ENCODE measurements at places on chromosomes 6 and 20.

GRCh38 chr20:52446421-52447224 lies 255.0 kb upstream of the ZFP64 start:
- DNase-seq, result no peak

DNA sequence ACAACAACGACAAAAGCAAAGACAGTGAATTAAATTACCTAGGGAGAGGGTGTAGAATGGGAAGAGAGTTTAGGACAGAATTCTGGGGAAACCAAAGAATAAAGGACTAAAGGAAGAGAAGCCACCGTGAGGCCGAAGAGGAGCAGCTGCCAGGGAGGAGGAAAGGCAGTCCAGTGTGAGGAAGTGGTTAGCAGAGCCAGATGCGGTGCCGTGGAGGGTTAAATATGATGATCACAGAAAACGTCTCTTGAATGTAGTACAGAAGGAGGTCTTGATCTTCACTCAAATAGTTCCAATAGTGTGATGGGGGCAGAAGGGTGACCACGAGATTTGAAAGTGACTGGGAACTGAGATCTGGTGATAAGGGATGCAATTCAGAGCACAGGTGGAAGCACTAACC lies 67.7 kb downstream of the TMEM244 start:
- no peak for DNase-seq

- no peak for DNase-seq
Observed at GRCh38 chr6:138844192-138844591, 48.3 kb downstream of the ECT2L start.

GRCh38 chr6:35589904-35590303 lies 77.2 kb upstream of the TULP1 start:
- no peak for DNase-seq

- DNase-seq, result no peak
Observed at GRCh38 chr6:170185175-170185978, 105.5 kb downstream of the DLL1 start.

DNA sequence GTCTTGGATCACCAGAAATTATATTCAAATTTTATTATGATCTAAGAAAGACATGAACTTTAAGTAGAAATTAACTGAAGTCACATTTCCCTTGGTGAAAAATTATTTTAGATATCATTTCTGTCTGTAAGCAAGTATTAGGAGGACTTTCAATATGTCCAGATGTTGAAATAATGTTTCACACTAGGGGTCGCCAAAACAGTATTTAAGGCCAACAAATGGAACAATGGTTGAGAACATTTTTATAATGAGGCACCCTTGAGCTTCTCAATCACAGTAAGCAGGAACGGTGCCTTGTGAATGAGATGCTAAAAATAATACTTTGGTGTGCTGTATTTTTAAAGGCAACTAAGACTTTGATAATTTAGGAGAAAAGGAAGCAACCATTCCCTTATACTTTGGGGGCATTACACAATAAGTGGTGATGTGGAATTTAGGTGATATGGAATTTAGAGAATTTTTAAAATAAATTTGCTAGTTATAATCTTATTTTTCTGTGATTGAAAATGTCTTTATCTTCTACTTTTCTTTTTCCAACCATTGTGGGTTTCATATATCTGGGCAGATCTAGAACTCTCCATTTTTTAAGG lies 9.6 kb upstream of the SF3B5 start:
- DNase-seq, result no peak

GRCh38 chr20:44695674-44696300 lies 19.4 kb upstream of the CCN5 start:
- no peak for DNase-seq

- no peak for DNase-seq
Observed at GRCh38 chr6:96947055-96947454, 22.5 kb downstream of the KLHL32 start.

- no peak for DNase-seq
Observed at GRCh38 chr20:51767867-51768758, at the start of gene ATP9A. ATP9A (minus strand) TSS chr20:51768390; CDS start chr20:51768369, 21 bp downstream.

- no peak for DNase-seq
Observed at GRCh38 chr6:56751604-56752003, 108.9 kb upstream of the DST start.

DNA sequence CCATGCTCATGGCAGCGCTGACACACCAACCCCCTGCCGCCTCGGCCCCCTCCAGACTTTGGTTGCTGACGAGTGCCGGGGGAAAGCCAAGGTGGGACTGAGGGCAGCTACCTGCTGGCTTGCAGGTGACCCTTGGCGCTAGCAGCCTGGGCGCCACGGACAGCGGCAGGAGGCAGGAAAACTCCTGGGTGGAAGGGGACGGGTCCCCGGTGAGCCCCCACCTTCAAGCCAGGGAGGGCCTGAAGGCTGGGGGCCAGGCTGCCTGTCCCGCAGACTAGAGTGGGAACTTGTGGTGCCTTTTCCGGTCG lies 226.7 kb downstream of the OTOR start:
- no peak for DNase-seq

GRCh38 chr6:31922942-31923341 lies 4.6 kb upstream of the C2 start:
- no peak for DNase-seq

DNA sequence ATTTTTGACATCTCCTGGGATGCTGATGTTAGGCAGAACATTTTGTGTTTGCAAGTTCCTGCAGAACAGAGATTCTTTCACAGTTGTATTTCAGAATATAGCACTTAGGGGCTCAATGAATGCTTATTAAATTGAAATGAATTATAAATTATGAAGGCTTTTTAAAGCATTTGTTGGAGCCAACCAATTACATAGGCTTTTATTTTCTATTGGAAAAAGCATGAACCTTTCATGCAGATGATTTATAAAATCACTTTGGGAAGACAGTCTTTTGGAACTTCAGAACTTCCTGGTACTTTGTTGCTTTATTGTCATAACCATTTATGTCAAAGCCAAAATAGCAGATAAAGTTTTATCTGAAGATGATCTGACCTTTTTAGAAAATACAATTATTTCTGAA lies 69.2 kb upstream of the HINT3 start:
- no peak for DNase-seq

- no peak for DNase-seq
Observed at GRCh38 chr6:144731229-144731628, 446.1 kb downstream of the UTRN start.

DNA sequence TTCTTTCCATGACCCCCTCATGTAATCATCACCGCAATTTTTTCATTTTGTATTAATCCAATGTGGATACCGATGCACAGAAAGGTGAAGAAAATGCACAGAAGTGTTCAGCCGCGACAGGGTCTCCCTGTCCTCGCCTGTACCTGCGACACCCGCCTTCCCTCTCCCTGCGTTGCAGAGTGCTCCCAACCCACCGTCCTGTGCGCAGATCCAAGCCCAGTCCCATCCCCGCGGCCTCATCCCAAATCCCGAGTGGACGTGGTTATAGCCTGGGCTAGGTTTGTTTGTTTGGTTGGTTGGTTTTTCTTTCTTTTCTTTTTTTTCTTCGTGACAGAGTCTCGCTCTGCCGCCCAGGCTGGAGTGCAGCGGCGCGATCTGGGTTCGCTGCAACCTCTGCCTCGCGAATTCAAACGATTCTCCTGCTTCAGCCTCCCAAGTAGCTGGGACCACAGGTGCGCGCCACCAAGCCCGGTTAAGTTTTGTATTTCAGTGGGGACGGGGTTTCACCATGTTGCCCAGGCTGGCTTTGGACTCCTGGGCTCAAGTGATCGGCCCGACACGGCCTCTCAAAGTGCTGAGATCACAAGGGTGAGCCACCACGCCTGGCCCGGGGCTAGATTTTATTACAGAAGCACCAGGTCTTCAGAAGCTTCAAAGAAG lies 536 bp upstream of the RAET1G start:
- DNase-seq, result no peak

- DNase-seq, result no peak
Observed at GRCh38 chr6:156336089-156336488, 441.1 kb upstream of the ARID1B start.

GRCh38 chr6:112503091-112503596 lies 156.0 kb downstream of the RFPL4B start:
- no peak for DNase-seq

DNA sequence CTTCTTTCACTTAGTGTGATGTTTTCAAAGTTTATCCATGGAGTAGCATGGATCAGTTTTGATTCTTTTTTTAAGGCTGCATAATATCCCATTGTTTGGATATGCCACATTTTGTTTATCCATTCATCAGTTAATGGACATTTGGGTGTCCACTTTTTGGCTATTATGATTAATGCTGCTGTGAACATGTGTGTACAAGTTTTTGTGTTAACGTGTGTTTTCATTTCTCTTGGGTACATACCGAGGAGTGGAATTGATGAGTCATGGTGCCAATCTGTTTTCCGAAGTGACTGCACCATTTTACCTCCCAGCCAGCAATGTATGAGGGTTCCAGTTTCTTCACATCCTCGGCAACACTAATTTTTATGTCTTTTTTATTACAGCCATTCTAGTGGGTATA lies 78.4 kb upstream of the CCDC28A start:
- DNase-seq, result no peak

GRCh38 chr6:7108964-7109836 lies 1.4 kb downstream of the RREB1 start:
- DNase-seq, result no peak

GRCh38 chr20:33443512-33444239 lies at the start of gene SNTA1:
SNTA1 (minus strand) TSS chr20:33443763; CDS start chr20:33443620, 143 bp downstream.
- DNase-seq, result peak; percentile 25

GRCh38 chr6:40733770-40734396 lies 146.7 kb upstream of the LRFN2 start:
- no peak for DNase-seq

- no peak for DNase-seq
Observed at GRCh38 chr6:124887872-124888580, 74.2 kb upstream of the RNF217 start.

DNA sequence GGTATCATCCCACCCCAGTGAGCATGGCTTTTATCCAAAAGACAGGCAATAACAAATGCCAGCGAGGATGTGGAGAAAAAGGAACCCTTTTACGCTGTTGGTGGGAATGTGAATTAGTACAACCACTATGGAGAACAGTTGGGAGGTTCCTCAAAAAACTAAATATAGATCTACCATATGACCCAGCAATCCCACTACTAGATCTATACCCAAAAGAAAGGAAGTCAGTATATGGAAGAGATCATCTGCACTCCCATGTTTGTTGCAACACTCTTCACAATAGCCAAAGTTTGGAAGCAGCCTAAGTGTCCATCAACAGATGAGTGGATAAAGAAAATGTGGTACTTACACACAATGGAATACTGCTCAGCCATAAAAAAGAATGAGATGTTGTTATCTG lies 5.9 kb upstream of the KIAA1755 start:
- DNase-seq, result no peak

GRCh38 chr20:33964441-33964840 lies 29.3 kb upstream of the RALY start:
- no peak for DNase-seq

GRCh38 chr6:20997143-20997769 lies 463.0 kb downstream of the CDKAL1 start:
- DNase-seq, result no peak

- no peak for DNase-seq
Observed at GRCh38 chr6:151181706-151182363, 57.9 kb upstream of the AKAP12 start.

GRCh38 chr6:103404799-103405198 lies 1454.9 kb downstream of the HACE1 start:
- no peak for DNase-seq

GRCh38 chr6:22819209-22819608 lies 249.8 kb downstream of the HDGFL1 start:
- no peak for DNase-seq

DNA sequence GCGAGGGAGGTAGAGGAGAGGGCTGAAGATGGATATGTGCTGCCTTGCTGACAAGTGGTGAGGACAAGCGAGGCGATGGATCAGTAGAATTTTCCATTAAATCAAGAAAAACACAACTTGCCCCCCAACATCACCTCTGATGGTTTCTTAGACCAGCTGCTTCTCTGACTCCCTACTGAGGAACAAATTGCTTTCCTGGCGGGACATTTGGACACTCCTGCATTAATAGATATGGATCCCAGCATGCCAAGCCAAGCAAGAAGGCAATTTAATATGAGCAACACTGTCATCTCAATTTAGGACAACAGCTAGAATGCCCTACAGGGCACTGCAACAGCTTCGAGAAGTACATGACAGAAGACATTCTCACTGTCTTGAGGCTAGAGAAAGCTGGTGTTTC lies 248.4 kb upstream of the AGPAT4 start:
- DNase-seq, result no peak

- DNase-seq, result no peak
Observed at GRCh38 chr6:2973676-2974075, 2.3 kb upstream of the SERPINB6 start.

GRCh38 chr6:53273370-53273769 lies 75.4 kb downstream of the ELOVL5 start:
- no peak for DNase-seq

DNA sequence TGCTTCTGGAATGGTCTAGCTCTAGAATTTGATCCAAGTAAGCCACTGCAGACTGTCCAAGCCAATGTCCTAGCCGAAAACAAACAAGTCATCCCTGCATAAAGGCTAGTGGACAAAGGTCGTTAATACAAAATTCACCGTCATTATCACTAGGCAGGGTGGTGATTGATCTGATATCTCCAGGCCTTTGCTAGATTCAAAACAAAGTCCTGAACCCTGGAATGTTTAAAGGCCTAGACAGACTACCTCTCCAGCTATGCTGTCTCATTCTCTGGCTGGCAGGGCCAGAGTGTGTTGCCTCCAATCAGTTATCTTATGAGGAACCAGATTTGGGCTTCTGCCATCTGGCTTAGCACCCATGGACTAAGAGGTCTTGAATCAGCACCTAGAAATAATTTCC lies 38.3 kb downstream of the MAP7 start:
- no peak for DNase-seq

DNA sequence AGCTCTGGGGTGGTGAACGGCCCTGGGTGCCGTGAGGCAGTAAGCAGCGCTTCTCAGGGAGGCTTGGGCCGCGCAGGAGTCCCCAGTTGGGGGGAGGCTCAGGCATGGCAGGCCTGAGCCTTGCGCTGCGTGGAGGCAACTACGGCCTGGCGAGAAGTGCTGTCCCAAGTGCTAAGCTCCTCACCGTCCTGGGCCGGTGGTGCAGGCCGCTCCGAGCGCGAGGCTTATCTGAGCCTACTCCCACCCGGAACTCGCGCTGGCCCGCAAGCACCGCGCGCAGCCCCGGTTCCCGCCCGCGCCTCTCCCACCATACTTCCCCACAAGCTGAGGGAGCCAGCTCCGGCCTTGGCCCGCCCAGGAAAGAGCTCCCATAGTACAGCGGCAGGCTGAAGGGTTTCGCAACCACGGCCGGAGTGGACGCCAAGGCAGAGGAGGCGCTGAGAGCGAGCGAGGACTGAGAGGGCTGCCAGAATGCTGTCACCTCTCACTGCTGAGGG lies 1.8 kb upstream of the WRNIP1 start:
- no peak for DNase-seq

GRCh38 chr6:141483598-141484061 lies 649.1 kb upstream of the GJE1 start:
- no peak for DNase-seq

Data from cortex of kidney (tissue), 1 donor.